NCI-H524 treated with DMSO at 0.1 percent for 48 hours (cell line): ENCODE measurements at places on chromosomes 11 and 22.

GRCh38 chr11:92267278-92267677 lies 42.7 kb downstream of the FAT3 start:
- DNase-seq: no peak

GRCh38 chr11:132779497-132779896 lies 752.8 kb downstream of the OPCML start:
- DNase-seq: no peak

GRCh38 chr11:76240666-76241065 lies 34.4 kb upstream of the WNT11 start:
- DNase-seq: no peak

DNA sequence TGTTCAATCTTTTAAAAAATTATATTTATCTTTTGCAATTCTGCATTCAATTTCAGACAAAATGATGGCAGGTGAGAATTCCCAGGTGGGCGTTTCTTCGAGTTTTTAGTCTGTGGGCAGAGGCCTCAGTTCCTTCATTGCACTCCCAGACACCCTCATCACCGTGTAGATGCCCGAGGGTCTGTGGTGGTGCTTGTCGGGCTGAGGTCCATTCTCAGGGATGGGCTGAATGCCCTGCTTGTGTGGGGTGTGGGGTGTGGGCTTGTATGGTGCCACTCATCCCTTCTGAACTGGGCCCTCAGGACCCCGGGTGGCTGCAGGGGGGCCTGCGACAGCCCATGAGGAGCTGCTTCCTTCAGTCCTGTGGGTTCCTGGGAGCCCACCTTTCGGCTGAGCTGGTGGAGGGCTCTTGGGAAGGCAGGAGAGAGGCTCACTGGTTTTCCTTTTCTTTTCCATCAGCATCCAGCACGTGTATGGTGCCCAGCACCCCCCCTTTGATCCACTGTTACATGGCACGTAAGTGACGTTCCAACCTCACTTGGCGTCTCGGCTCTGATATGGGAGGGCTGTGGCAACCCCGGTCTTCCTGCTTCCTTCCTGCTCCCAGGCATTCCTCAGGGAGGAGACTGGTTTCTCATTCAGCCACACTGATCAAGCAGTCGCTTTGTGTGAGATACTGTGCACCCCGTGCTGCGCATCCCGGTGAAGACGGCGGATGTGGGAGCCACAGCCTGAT lies 29.8 kb downstream of the TBC1D22A start:
- DNase-seq: no peak

DNA sequence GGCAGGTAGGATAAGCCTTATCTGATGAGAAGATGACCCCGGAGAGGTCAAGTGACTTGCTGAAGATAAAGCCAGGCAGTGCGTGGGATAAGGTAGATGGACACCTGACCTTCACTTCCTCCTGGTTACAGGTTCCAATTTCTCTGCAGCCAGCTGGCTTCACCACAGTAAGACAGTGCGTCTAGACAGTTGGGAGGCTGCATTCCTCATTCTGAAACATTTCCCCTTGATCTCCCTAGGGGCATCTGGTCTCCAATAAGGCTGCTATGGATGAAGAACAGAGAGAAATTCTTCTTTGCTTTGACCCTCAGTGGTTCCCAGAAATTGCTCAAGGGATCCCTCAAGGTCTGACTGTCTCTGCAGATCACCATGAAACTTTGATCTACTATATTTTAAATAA lies 211.3 kb downstream of the MYO18B start:
- no peak for DNase-seq

DNA sequence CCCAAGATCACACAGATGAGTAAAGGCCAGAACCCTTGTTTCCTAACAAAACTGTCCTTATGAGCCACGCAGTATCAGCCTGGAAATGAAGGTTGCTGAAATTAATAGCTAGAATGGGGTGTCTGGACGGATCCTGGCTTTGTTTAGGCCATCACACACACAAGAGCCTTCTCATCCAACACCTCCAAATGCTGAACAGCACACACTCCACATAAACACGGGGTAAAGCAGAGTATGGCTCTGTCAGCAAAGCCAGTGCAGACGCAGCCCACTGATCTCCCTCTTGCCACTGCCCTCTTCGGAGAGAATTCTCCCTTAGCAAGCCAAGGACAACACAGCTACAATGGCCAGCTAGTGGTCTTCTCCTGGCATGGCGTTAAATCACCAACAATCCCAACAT lies 392.6 kb upstream of the SYN3 start:
- no peak for DNase-seq

- DNase-seq: no peak
Measured at GRCh38 chr11:11985016-11985715, 23.3 kb downstream of the DKK3 start.

GRCh38 chr22:27843441-27843840 lies 41.9 kb upstream of the MN1 start:
- no peak for DNase-seq

DNA sequence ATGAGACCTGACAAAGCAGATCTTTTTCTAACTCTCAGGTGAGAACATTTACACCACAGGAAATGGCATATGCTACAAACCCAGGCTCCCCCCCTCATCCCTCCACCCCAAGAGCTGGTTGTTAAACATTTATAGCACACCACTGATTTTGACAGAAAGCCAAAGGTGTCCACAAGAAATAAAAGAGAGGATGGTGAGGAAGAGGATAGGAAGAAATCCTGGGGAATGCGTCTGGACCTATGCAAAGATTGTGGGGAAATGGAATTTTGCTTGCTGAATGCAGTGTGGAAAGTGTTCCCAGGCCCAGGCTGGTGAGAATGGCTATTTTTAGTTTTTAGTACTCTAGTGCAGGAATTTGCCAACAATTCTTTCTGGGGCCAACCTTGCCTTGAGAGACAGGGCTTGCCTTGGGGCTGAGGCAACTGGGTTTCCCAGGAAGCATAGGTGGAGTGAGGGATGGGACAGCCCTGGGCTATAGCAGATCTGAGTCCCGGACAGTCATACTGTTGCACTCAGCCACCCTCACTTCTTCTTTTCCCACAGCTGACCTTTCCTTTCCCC lies 163.9 kb downstream of the ADAMTS15 start:
- DNase-seq: no peak

DNA sequence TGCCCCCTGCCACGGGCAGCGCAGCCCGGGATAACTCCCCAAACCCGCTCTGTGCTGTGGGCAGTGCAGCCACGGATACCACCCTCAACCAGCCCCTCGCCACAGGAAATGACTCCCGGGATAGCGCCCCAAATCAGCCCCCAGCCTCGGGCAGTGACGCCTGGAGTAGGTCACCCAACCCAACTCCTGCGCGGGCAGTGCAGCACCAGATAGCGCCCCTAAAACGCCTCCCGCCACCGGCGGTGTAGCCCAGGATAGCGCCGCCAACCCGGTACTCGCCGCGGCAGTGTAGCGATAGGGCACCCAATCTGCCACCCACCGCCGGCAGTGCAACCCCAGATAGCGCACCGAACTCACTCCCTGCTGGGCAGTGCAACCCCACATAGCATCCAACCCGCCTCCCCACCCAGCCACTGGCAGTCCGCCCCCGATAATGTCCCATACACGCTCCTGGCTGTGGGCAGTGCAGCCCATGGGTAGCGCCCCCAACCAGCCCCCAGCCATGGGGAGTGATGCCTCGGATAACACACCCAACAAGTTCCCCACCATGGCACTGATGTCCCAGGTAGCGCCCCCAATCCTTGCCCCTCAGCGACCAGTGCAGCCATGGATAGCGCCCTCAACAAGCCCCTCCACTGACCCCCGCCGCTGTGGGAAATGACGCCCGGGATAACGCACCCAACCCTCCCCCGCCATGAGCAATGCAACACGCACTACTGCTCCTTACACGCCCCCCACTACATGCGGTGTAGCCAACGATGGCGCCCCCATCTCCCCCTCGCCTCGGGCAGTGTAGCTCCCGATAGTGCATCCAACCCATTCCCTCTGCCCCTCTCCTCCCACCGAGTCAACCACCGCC lies 1.5 kb downstream of the RFPL2 start:
- no peak for DNase-seq

DNA sequence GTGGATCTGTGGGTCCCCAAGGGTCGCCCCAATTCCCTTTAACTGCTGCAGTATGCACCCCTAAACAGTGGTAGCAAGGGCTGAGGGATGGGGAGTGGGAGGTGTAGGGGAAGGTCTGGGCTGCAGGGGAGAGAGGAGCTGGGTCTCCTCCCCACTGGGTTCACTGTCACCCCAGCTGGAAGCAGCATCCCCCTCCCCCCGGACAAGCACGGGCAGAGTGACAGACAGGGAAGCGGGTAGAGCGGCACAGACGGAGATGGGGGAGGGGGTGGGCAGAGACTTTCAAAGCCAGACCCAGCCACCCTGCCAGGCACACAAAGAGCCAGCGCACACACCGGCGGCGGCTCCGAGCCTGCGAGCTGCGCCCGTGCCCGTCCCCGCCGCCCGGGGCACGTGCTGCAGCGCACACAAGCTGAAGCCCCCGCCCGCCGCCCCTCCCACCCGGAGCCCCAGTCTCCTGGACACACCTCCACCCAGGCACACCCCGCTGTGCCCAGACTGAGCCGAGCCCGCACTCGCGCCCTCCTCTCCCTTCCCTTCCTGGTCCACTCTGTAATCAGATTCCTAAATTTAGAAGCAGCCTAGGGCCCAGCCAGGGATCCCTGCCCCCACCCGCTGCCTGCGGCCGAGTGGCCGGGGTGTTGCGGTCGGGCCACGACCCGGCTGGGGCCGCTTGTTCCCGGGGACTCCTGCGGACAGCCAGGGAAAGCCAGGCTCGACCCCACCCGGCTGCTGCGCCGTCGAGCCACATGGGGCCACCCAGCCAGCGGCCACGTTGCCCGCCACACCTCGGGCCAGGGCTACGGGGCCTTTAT lies 935 bp upstream of the RCOR2 start:
- DNase-seq: peak; percentile 81

GRCh38 chr11:118570787-118571186 lies 1.4 kb upstream of the ARCN1 start:
- no peak for DNase-seq

- DNase-seq: no peak
Measured at GRCh38 chr11:28727254-28727653, 619.1 kb downstream of the METTL15 start.

GRCh38 chr11:69994810-69995209 lies 83.3 kb upstream of the ANO1 start:
- no peak for DNase-seq

DNA sequence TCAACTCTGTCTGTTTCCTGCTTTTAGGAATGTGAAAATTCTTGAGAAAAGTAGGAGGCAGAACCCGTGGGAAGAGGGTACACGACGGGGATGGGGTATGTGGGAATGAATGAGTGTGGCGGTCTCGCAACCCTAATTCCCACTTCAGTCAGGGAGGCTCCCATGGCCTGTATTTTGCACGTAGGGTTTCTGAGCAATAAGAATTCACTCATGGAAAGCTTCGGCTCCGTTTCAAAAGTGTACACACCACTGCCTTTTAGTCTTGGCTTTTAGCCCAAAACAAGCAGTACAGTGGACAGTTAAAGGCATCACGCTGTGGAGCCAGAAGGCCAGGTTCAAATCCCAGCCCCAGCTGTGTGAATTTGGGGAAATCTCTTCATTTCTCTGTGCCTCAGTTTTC lies 116.7 kb downstream of the MN1 start:
- DNase-seq: no peak

GRCh38 chr11:77401486-77402217 lies 72.2 kb downstream of the PAK1 start:
- no peak for DNase-seq

DNA sequence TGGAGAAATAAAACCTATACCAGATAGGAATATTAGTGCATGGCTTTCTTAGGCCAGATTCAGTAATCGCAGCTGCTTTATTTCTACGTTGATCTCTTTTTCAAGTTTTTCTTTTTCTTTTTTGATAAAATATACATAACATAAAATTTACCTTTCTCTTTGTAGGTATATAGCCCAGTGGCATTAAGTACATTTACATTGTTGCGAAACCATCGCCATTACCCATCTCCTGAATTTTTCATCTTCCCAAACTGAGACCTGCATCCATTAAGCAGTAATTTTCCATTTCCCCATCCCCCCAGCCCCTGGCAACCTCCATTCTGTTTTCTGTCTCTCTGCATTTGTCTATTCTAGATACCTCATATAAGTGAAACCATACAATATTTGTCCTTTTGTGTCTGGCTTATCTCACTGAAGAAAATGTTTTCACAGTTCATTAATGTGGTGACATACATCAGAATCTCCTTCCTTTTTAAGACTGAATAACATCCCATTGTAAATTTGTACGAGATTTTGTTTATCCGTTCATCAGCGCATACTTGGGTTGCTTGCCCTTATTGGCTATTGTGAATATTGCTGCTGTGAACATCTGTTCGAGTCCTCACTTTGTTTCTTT lies 41.4 kb downstream of the PANX1 start:
- no peak for DNase-seq

DNA sequence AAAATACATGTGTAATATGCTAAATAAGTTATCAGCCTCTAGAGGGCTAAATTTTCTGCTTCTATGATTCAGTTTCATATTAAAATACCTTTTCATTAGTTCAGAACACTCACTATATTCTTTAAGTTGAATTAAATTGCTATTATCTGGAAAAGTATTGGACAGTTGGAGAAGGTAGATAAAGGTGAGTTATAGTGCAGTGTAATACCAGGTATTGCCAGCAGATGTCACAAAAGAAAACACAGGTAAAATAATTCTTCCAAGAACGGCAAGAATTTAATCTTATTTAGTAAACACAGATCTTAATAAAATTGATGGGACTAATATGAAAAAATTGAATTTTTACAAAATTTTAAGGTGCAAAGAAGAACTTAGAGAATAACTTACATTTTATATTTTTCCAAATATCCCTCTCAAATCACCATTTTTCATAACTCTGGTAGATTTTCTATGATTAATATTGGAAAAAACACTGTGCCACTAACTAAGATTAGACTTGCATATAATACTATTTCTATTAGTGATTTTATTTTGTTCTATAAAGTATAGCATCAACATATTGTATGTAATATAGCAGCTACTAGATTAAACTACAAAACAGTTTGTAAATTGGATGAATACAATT lies 1.7 kb upstream of the LRRC4C start:
- no peak for DNase-seq

- DNase-seq: no peak
Measured at GRCh38 chr11:59174664-59175033, 2.7 kb downstream of the DTX4 start.

DNA sequence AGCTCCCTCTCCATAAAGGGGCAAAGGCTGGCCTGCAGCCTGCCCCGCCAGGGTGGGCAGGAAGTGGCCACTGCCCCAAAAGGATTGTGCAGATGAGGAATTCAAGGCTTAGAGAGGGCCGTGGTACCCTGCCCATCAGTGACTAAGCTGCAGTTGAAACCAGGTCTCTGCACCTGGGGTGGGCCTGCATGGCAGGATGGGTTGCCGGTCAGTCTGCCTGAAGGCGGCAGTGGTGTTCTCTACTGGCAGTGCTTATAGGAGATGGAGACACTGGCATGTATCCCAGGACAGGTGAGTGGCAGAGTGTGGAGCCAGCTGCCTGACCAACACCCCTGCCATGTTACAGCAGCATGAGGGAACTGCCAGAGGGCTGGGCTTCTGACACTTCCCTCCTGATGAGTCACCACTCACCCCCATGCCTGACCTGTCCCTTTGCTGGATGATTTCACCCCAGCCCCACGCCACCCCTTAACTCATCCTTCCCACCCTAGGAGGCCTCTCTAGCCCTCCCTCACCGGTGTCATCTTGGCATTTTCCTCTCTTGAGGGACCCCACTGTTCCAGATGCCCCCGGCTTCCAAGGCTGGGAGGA lies 70.2 kb upstream of the LMO1 start:
- DNase-seq: no peak
